ENCODE measurements at places on chromosomes 11 and 22.

GRCh38 chr11:35359321-35360054, 59.9 kb downstream of the SLC1A2 start:
- DNase-seq, result no peak

GRCh38 chr11:27280140-27280539, 82.9 kb downstream of the CCDC34 start:
- no peak for DNase-seq

DNA sequence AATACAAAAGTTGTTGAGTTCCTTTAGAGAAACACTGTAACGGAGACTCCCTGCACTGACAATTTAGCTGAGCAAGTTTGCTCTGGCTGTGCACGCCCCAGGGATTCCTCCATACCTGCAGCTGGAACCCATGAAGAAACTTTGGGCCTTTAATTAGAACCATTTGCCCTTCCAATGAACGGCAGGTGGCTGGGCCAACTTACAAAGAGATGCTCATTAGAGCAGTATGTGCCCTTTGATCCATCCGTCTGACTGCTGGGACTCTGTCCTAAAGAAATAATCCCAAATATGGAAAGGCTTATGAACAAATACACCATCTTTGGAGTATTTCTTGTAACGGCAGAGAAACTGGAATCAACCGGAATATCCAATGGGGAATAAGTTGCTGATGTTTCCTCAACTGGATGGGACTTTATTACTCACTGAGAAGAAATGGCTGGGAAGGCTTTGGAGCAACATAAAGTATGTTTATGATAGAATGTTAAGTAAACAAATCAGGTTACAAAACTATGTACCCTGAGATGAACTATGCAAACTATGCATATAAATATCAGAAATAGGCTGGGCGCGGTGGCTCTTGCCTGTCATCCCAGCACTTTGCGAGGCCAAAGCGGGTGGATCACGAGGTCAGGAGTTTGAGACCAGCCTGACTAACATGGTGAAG, 24.4 kb upstream of the FBLN1 start:
- peak; percentile 35 for DNase-seq

DNA sequence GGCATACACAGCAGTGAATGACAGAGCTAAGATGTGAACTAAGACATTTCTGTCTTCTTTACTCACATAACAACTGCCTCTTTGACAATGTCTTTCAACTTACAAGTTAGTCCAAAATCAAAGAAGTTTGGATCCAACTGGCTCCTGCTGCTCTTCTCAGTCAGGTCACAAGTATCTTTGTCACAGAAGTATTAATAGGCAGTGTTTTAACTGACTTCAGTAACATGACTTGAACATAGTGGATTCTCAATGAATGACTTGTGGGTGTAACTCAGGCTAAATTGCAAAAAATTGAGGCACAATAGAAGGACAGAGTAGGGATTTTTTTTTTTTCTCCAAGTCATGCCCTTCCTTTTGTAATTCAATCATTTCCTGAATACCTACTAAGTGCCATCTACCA, 22.6 kb downstream of the DBX1 start:
- DNase-seq, result no peak

GRCh38 chr11:18721561-18722292, 4.3 kb downstream of the IGSF22 start:
- DNase-seq, result peak; percentile 31

- DNase-seq, result no peak
These were observed 97.0 kb upstream of the MPPED2 start for GRCh38 chr11:30683176-30683575.

GRCh38 chr11:61075891-61076290, 26.4 kb upstream of the CD5 start:
- DNase-seq, result peak; percentile 52

- peak; percentile 18 for DNase-seq
These were observed 37.8 kb upstream of the CELSR1 start for GRCh38 chr22:46574993-46575910.
